Activated T-cell treated with anti-CD3 and anti-CD28 coated beads for 24 hours (primary cell): ENCODE measurements at places on chromosomes 3 and 15.

DNA sequence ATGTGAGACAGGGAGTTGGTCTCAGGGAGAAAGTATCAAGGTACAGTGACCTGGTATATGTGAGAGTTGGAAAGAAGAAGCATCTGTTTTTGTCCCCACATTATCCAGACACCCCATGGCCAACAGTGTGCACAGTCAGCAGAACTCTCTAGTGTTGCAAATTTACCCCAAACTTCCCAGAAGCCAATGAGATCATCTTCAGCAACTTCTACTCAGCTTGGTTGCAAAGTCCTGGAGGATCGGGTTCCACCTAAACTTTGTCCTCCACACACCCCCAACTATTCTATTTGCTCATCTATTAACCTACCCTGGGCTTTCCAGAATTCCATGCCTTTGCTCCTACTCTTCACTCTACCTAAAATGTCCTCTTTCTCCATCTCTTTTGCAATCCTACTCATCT is 15.7 kb downstream of the RBSN start:
- DNase-seq = no peak

- DNase-seq = no peak
These were observed 70.1 kb downstream of the SLC12A8 start for GRCh38 chr3:125142420-125142778.

GRCh38 chr3:66949898-66950297 is 48.2 kb upstream of the KBTBD8 start:
- DNase-seq = no peak

- DNase-seq = no peak
These were observed 197.2 kb downstream of the VGLL3 start for GRCh38 chr3:86793786-86794185.

GRCh38 chr3:117705011-117705410 is 995.4 kb downstream of the TUSC7 start:
- DNase-seq = no peak
